ENCODE measurements at places on chromosomes 3 and 15.

DNA sequence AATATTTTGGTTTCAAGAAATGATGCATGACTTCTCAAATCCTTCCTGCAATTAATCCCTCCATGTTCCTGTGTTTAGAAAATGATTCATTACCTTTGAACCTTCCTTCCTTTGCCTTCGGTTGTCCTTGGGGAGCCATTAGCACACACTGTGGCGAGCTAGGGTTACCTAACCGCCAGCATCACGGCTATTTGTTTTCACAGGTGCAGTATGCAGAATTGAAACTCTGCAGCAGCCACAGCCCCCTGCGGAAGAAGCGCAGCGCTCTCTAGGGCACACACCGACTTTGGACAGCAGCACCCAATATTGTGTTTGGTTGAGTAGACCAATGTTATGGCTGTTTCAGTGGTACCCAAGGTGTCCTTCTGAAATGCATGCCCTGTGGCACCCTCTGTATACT is 247.4 kb downstream of the MCTP2 start:
- DNase-seq: no peak

DNA sequence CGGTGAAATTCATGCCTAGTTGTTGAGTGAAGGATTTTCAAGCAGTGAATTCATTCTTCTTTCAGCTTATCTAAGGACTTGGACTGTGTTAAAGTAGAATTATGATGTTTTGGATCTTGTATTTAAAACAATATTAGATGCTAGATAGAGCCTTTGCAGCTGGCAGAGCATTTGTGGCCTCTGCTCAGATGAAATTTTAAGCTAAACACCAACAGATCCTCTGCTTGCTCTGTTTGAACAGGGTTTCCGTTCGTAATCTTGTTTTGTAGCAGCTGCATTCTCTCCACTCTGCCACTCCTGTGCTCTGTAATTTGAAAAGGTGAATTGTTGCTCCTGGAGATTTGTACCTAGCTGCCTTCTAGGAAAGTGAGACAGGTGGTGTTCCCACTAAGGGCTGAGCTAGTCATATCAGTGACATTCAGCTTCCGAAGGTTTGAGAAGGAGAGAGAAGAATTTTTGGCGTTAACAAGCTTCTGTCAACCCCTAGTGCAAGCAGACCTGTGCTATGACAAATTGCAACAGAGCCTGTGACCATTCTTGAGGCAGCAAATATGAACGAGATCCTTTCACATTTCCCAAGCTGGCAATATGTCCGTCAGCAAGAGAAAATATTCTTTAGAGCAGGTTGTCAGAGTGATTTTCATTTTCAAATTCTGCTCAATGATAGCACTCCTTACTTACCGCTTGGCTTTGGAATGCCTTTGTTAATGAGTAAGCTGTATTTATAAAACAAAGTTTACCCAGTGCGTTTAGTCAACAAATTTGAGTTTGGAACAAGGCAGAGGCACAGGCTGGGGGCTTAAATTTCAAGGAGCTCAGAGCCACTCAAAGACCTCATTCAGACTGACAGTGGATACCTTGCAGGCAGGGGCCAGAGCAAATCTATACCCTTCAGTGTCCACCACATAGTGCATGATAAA is 5.3 kb downstream of the CHST2 start:
- DNase-seq: no peak

- DNase-seq: no peak
These were observed 27.6 kb downstream of the SUCNR1 start for GRCh38 chr3:151900884-151901643.

- no peak for DNase-seq
These were observed 4.9 kb downstream of the TMED3 start for GRCh38 chr15:79315623-79316328.

DNA sequence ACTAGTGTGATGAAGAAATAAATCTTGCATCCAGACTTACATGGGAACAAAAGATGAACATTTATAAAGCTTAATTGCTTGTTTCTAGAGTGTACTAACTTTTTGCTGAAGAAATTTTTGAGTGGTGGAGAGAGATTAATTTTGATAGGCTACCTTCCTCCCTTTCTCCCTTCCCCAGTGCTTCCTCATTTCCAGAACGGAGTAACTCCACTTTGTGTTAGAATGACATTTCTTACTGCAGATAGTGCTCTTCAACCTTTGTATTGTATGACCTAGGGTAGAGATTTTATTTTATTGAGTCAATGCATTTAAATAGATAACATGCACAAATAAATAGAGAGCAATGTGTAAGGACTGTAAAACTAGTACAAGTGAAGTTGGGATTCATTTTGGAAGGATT is 1.9 kb downstream of the ATP1B3 start:
- no peak for DNase-seq

DNA sequence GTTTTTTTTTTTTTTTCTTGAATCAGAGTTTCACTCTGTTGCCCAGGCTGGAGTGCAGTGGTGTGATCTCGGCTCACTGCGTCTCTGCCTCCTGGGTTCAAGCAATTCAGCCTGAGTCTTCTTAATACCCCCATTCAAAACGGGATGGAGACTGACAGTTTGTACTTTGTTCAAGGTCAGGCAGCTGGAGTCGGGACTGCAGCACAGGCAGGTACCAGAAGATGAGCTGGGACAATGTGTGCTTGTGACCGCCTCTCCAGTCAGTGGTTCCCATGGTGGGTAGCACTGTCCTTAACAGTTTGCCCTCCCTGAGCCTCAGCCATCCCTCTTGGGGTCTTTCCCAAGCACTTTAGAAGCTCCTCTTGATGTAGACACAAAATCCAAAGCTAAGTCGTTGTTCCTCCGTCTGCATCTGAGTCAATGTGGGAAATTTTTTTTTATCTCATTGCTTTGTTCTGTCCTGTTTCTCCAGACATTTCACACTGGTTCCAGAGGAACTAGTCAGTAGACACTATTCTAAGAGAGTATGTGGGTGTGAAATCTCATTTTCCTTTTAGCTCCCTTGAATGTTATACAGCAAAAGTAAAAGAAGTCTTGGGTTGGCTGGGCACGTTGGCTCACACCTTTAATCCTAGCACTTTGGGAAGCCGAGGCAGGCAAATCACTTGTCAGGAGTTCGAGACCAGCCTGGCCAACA is 5.3 kb upstream of the TTLL13 start:
- DNase-seq: no peak

GRCh38 chr3:13549623-13550422 is 898 bp downstream of the FBLN2 start:
- DNase-seq: no peak

Data from epithelial cell of esophagus (primary cell).